Cerebellar nuclear complex (tissue), 1 donor: ENCODE measurements at places on chromosomes 13 and 19.

GRCh38 chr13:20402881-20403280 lies 122.8 kb downstream of the CRYL1 start:
- no peak for DNase-seq

DNA sequence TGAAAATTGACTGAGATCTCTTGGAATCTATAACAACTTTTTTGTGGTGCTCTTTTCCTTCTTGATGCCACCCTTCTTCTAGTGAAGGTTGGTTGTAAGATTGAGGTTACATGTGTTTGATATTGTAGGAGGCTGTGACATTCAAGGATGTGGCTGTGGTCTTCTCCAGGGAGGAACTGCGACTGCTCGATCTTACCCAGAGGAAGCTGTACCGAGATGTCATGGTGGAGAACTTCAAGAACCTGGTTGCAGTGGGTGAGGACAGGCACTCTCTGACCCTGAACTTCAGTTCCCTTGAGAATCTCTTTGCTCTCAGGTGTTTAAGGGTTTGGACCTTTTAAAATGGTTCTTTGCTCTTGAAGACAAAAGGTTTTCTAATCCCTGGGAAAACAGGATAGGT lies 16.0 kb downstream of the ZNF227 start:
- no peak for DNase-seq

DNA sequence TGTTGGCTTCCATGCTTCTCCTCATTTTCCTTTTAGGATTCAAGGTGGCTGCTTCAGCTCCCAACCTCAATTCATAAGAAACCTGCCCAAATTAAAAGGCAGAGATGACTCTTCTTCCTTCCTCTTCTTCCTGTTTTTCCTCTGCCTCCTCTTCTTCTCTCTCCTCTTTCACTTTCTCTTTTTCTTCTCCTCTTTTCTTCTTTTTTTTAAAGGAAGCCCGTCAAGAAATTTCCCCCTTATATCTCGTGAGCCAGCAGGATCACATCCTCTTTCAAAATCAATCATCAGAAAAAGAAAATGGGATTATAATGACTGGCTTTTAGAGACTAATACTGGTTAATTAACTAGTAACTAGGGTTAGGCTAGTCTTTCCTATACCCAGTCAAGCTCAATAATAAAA lies 220.3 kb downstream of the NBEA start:
- DNase-seq = no peak

- no peak for DNase-seq
Measured at GRCh38 chr19:46303322-46303690, 6.5 kb downstream of the HIF3A start.

DNA sequence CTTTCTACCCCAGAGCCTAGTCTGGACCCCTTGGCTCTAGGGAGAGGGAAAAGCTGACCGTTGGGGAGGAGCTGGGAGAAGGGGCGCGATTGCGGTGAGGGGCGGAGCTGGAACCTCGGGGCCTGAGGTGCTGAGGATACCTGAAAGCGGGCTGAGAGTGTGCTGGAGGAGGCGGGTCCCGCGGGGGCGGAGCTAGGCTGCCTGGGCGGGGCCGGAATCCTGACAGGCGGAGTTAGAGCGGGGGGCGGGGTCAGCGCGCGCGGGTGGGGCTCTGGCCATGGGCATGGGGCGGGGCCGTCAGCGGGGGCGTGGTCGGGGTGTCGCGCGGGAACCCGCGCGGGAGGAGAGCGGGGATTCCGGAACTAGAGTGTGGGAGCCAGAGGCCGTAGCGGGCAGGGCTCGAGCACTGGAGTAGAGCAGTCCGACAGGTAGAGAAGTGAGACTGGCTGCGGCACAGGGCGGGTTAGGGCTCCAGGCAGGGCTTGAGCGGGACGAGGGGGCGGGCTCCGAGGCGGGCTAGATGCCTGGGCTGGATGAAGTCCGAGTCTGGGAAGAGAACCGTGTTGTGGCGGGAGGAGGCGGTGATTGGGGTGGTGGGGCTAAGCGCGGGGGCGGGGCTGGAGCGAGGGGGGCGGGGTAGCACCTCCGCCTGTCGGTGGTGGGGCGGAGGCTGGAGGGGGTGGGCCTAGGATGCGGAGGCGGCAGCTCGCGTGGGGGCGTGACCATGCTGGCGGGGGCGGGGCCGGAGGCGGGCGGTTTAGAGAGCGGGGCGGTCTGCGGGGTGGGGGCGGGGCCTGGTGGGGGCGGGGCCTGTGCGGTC lies at the start of gene INAFM1:
Gene INAFM1, plus strand, starts transcription at position 815 of the 820 bp plus-strand sequence. CDS start 35 bp downstream, outside the sequence.
- peak; percentile 81 for DNase-seq

DNA sequence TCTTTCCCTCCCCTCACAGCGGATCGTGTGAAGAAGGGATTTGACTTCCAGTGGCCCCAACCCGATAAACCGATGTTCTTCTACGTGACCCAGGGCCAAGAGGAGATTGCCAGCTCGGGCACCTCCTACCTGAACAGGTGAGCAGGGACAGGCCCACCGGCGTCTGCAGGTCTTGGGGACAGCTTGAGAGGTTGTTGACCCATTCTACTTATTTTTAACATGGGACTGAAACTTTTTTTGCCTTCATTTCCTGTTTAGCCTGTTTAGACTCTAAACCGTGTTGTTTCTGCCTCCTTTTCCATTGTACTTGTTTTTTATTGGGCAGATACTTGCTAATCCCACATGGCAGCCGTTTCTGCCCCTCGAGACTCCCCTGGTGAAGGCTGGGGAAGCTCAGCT lies 28.5 kb downstream of the UPF1 start:
- no peak for DNase-seq

GRCh38 chr19:35780058-35780457 lies 4.7 kb downstream of the ARHGAP33 start:
- DNase-seq = no peak

DNA sequence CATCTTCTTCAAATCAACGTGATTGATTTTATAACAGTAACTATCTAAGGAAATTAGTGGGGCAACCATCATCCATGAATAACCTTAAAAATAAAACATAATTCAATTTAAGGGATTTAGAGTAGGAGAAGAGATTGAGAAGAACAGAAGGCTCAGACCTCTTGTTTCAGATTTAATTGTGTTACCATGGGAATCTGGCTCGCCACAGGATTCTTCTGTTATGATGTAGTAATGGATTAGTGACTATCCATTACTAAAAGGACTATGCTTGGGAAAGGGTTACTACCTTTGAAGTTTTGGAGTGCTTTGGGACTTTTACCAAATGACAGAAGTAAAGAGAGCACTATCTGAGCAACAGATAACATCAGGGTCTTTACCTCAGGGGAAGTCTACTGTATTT lies 13.2 kb downstream of the FREM2 start:
- DNase-seq = no peak

GRCh38 chr13:36513266-36513665 lies 81.0 kb downstream of the CCNA1 start:
- DNase-seq = no peak

DNA sequence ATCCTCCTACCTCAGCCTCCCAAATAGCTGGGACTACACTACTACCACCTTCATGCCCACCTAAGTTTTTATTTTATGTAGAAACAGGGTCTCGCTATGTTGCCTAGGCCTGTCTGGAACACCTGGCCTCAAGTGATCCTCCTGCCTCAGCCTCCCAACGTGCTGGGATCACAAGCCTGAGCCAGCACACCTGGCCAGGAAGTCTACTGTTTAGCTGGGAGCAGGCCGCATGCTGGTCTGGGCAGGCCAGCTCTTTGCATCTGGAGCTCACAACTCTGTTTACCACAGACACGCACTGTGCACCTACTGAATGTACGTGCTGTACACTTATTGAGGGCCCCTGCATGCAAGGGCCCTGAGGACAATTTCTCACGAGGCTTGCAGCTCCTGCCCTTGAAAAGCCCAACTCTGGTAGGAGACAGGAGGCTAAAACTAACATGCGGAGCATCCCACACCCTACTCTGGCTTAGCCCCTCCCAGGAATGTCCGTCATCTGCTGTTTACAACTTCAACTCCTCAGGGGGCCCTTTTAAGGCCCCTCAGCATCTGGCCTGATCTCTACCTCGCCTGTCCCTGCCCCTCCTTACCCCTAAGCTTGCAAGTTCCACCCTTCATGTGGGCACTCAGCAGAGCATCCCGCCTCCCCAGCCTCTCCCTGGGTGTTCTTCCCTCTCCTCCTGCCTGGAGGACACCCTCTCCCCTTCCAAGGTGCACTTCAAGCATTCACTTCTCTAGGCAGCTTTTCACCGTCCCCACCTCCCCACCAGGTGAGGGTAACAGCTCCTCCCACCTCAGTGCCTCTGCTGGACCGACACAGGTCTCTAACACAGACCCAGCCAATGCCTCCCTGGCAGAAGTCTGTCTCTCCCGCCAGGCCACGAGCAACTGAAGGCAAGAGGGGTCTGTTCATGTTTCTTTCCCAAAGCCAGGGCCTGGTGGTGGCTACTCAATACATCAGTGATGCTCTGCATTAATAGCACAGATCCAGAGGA lies 114.2 kb upstream of the UQCRFS1 start:
- DNase-seq = no peak

DNA sequence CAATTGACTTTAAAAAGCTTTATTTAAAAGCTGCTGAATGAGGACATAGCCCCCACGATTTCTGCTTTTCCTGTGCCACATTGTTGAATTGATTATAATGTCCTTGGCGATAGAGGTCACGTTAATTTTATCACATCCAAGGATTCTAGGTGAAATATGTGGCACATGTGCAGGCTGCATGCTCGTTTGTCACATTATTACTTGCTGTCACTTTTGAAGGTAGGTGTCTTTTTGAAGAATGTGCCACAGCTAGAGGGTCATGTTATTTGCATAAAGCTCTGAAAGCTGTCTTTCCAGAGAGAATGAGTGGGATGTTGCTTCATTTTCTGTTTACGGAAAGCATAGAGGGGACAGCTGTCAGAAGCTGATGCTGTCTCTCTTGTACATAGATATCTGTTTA lies 927.6 kb upstream of the ATXN8OS start:
- DNase-seq = no peak

GRCh38 chr19:13164343-13165161 lies 14.3 kb downstream of the IER2 start:
- DNase-seq = no peak

- DNase-seq = no peak
Measured at GRCh38 chr19:42380155-42380554, 9.9 kb downstream of the CNFN start.

DNA sequence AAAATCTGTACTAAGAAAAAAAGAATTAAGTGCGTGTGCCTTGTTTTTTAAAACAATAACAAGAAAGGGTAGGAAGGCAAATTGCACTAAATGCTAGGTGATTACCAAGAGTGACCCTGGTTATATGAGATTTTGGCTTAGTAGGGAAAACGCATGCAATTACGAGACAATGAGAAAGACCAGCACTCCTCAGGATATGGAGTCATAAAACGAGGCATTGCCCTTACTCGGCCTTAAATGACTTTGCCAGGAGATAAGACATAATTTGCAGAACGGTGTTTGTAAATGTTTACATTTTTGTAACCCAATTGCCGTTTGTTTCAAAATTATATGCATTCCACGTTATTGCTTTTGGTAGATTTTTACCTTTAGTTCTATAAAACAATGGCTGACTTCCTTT lies 179.8 kb downstream of the RBM26 start:
- no peak for DNase-seq

DNA sequence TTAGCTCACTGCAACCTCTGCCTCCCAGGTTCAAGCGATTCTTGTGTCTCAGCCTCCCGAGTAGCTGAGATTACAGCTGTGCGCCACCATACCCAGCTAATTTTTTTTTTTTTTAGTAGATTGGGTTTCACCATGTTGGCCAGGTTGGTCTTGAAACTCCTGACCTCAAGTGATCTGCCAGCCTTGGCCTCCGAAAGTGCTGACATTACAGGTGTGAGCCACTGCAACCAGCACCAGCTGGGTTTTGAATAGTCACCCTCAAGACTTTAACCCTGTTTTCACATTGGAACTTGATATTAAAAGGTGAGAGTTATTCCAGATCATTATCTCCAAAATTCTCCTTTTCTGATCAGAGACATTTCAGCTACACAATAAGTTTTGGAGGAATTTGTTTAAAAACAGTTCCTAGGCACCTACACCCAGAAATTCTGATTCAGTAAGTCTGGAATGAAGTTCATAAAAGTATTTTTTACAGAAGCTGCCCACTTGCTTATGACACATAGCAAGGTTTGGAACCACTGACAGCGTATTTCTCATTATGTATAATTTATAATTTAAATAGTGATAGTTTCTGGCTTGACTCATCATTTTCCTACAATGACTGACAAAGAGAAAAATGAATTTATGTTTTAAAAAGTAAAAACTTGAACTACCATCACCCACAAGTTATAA lies 417.3 kb downstream of the DIAPH3 start:
- DNase-seq = no peak

DNA sequence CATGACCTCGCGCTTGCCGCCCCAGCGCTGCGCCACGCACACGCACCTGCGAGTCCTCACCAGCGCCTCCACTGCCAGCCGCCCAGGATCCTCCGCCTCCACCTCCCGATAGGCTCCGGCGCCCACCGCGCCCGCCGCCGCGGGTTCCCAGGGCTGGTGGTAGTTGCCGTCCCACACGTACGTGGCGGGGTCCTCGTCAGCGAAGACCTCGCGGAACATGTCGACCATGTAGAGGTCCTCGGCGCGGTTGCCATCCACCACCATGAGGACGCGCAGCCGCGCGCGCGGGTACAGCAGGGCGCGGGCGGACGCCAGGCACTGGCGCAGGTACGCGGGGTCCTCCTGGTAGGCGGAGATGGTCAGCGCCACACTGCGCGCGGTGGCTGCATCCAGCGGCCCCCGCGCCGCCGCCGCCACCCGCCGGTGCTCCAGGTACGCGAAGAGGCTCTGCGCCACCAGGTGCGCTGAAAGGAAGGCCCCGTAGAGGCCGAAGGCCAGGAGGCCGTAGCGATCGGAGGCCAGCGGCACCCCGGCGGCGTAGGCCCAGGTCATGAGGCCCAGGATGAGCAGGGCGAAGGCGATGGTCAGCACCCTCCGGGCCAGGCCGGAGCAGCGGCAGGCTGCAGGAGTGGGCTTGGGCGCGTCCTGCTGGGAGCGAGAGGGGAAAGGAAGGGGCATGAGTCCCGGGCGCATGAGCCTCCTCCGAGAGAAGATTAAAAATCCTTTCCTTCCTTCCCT lies 4.4 kb downstream of the HAS1 start:
- DNase-seq = no peak

DNA sequence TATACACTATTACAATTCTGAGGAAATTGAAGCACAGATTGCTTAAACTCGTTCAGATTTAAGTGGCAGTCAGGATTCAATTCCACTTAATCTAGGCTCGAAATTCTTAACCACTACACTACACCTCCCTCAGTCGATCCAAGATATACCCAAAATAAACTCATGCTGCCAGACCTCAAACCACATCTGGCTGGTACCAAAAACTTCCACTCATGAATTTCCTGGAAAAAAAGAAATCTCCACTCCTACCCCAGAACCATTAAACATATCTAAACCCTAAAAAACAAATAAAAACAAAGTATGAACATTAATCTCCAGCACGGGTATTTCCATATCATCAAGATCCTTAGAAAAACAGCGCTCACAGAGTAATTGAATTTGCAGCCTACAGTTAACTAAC lies 1.1 kb downstream of the ZFP30 start:
- no peak for DNase-seq
